ENCODE measurements at places on chromosomes 5 and 9. TPM values are rescaled to one million over a fixed set of nuclear protein-coding genes. Genes with fewer than 3 reads are reported as not detected.

- no peak for DNase-seq
These were observed 60.0 kb upstream of the RARS1 start for GRCh38 chr5:168426007-168426863.

DNA sequence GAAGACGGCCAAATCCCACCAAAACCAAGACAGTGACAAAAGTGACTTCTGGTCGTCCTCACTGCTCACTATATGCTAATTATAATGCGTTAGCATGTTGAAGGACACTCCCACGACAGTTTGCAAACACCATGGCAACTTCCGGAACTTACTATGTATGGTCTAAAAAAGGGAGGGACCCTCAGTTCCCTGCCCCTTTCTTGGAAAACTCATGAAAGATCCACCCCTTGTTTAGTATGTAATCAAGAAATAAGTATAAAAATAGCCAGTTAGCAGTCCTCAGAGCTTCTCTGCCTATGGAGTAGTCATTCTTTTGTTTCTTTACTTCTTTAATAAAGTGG, 9.5 kb downstream of the FCN2 start:
- DNase-seq = no peak

The CCDC192 gene
- not detected for total RNA-seq

DNA sequence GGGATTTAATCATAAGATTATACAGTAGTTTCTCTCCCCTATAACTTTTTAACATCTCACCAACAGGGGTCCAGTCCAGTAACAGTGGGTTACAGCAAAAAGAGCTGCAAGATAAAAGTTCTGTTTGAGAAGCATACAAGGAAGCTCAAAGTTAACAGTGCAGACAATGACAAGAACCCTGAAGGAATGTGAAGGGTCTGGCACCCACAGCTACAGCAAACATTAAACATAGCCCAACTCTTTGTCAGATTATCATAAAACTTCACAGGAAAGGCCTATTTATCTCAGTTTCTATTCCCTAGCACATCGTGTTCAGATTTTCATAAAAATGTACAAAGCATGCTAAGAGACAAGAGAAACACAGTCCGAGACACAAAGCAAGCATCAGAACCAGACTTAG, 309.4 kb downstream of the DIRAS2 start:
- DNase-seq = no peak

DNA sequence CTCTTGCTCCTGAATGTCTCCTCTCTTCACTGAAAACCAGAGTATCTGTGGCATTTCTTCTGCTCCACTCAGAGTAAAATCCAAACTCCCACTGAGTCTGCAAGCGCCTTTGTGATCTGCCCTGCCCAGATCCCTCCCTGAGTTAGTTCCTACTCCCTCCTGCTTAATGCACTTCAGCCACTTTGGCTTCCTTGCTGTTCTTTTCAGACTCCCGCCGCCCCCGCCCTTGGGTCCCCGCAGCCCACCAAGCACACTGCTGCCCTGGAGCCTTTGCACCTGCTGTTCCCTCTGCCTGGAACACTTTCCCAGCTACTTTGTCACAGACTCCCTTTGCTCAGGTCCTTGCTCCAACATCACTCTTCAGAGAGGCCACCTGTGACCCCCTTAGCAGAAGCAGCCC, 127.2 kb upstream of the SLC25A48 start:
- no peak for DNase-seq

The ZNF883 gene
- 1.0 TPM for total RNA-seq

DNA sequence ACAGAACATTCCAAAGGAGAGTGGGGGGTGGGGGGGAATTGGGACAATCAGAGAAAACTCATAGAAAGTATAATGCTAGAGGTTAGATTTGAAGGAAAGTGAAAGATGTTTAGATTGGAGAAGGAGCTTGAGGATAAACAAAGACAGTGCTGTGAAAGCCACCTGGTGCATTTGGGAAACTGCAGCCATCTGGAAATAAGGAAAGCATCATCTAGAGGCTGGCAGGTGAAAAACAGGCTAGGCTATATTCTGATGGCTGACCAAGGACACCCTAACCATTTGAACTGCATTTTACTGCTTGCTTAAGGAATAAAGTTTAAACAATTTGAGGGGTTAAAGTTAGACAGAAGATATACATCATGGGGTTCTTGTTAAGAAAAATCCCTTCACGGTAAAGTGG, 296.4 kb downstream of the CETN3 start:
- no peak for DNase-seq

DNA sequence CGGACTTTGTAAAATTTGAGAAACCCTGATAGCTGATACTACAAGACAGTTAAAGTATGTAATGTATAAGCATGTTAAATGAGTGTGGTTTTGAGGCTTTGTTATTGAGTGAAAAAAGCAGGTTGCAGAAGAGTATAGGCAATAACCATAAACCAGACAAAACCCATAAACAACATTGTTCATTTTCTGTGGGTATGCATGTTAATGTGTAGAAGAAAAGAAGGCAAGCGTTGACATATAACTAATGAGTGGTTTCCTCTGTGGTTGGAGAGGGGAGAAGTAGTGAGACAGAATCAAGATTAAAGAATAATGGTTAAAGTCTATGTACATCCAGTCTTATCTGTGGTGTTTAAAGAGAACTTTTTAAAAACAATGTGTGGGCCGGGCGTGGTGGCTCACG, 26.2 kb downstream of the RAD23B start:
- no peak for DNase-seq

- DNase-seq = no peak
These were observed 14.5 kb downstream of the TBCA start for GRCh38 chr5:77761606-77762005.

DNA sequence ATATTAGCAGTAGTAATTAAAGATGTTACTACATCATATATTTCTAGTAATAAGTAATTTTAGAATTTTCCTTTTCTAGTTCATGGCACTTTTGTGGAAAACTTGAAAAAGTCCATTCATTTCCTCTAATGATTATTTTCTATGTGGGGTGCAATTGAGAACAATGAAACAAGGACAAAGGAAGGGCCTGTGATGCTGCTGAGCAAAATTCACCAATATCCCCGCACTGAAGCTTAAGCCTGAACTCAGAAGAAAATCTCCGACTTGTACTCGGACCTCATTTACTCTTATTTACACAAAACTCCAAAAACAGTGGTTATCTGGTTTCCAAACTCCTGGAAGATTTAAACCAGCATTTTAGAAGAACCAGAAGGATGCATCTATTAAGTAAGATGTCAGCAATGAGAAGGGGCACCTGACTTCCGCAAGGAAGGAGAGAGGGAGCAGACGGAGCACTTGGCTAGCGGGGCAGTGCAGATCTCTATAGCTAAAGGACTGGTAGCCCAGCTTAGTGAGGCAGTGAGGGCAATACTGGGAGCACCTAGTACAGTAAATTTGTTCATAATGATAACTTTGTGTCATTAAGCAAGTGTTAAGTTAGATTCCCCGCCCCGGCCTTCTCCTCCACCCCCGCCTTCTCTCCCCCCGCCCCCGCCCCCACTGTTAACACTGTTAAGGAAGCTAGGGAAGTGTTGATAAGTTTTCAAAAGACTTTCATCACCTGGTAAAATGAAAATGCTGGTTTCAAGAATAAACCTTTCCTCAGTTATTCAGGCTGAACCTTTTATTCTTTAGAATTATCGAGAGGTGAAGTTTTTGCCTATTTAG, 123.3 kb downstream of the ZSWIM6 start:
- DNase-seq = no peak

DNA sequence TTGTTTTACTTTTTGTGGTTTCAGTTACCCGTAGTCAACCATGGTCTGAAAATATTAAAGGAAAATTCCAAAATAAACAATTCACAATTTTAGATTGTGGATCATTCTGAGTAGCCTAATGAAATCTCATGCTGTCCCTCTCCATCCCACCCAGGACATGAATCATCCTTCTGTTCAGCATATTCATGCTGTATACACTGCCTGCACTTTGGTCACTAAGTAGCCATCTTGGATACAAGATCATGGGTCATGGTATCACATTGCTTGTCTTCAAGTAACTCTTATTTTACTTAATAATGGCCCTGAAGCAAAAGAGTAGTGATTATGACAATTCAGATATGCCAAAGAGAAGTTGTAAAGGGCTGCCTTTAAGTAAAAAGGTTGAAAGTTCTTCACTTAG, 536.5 kb upstream of the ACO1 start:
- DNase-seq = no peak

The OTULINL gene
- total RNA-seq = 1.6 TPM

- no peak for DNase-seq
These were observed 47.5 kb downstream of the NKD2 start for GRCh38 chr5:1055896-1056610.

DNA sequence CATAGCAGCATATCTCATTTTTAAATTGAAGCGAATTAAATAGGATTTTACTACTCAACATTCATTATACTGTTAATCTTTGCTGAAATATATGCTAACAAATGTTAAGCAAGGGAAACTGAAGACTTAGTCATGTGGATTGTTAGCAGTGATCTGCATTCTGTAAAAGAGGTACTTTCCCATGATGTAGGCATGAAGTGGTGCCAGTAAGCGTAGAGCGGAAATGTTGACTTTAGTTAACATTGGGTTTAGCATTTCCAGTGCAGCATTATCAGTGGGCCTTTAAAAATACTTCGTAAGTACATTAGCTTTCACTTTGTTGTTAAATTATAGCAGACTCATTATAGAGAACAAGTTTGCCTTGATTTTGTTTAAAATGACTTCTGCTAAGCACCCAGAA, 130.3 kb downstream of the CDC42SE2 start:
- DNase-seq = no peak

DNA sequence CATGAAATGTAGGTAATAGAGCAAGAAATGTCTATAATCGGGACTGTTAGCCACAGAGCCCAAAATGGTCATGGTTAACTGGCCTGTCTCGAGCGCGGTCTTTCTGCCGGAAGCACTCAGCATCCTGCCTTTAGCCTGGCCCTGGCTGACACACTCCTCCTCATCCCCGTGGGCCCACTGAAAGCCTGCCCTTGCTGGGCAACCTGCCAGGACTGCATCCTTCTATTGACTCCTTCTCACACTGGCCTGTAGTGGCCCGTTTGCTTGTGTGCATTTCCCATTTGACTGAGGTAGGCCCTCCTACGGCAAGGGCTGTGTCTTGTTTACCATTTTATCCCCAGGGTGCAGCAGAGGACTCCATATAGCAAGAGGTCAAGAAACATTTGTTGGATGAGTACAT, 215.7 kb downstream of the ATPSCKMT start:
- DNase-seq = no peak

DNA sequence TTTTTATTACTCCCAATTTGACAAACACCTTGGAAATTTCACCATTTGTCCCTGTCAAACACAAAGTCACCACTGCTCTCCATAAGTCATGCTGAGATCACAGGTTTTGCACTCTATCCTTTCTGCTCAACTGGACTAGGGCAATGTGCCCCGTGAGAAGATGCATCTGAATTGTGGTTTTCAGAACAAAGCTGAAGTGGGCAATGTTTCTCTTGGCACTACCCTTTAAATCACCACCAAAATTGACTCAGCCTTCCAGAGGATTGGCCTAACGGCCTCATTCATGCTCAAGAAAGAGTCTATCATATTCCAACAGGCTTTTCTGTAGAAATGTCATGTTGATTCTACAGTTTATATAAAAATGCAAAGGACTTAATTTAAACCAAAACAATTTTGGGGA, 81.0 kb upstream of the TRIO start:
- no peak for DNase-seq

DNA sequence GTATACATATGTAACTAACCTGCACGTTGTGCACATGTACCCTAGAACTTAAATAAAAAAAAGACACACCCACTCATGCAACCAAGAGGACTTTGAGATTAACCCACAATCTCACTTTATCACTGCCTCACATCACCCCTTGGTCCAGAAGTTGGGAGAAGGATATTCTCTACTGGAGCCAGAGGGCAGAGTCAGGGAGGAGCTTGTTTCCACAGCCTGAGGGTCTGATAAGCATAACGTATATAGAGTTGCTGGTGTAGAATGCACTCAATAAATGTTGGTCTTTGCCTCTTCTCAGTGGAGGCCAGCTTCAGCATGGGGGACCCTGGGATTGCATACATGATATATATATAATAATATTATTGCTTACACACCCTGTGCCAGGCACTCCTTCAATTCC, 10.1 kb downstream of the KCNV2 start:
- DNase-seq = no peak

DNA sequence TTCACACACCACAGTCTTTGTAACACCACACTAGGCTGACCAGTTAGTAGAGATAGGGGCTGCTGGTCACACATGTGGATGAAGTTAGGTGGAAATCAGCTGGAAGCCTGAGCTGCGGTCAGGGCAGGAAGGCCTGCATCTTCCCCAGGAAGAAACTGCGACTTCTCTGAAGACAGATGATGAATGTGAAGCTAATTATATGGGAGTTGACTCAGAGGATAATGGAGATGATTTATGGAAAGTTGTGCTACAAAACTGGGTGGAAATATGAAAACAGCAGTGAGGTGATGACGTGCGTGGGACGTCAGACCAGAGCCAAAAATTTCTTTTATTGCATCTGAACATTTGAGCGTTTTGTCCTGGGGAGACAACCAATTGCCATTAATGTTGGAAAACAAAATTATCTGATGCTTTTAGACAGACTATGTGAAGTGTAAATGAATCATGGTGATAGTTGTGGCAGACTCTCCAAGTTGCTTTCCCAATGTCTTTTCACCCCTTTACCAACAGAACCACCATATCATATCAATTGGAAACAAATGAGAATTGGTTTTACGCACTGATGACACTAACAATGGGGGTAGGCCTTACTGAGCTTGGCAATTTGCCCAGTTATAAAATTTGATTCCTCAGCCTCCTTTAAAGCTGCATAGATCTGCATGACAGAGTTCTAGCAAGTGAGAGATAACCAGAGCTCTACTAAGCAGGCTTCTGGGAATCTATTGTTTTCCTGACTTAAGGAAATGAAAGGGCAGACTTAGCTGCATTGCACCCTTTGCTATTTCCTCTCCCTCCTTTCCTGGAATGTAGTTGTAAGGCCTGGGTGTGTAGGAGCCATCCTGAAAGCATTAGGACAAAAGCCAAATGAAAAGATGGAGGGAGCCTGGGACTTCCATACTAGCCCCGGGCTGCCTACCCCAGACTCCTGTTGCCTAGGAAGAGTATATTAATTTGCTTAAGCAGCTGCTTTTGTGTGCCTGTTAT, 84.0 kb downstream of the RAB3C start:
- no peak for DNase-seq

DNA sequence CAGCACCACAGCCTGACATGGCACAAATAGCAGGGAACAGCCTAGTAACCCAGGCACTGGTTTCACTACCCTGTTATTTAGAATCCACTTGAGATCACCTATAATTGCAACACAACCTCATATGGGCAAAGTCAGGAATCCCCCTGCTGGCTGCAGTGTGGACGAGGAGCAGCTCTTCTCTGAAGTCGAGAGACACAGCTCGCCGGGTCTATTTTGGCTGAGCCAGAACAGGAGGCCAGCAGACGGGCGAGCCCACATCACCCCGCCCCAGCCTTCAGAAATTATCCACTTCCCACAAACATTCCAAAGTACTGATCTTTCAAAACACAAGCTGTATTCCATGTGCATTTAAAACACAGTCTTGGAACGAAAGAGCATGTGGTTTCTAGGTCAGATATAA, 179.0 kb downstream of the ROR2 start:
- DNase-seq = no peak

DNA sequence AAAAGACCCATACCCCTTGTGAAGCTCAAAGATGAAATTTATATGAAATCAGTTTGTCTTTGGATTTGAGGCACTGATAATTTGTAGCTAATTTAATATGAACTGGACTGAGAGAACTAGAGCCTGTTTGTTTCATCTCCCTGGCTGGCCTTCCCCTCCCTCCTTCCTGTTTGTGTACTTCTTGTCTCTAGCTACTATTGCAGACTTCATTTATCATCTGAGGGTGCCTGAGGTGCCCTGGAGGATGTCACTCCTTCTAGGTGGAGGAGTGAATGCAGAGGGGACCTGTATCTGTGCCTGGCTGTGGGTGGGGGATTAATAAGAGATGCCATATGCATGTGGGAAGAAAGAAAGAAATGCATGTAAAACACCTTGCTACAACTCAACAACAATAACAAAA, 22.2 kb upstream of the GNPDA1 start:
- no peak for DNase-seq

All from lower leg skin (tissue), 4 donors.